Choroid plexus epithelial cell (primary cell): ENCODE measurements at places on chromosomes 2 and 18.

- peak; percentile 92 for DNase-seq
Observed at GRCh38 chr2:36277146-36277808, 78.3 kb upstream of the CRIM1 start.

DNA sequence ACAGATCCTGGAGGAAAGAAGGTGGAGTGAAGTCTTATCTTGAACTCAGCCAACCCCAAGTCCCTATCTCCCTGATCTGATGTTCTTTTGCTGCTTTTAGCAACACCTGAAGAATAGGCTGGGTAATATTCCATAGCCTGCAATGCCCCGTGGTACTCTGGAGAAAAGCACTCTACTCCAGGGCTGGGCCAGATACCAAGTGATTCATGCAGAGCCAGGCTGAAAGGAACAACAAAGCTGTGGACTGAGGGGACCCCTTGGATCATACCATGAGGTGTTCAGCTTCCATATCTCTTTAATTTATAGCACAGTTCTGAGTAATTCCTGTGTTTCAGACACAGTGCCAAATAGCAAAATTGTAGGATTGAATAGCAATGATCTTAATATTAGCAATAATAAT, 130.6 kb downstream of the NXPH2 start:
- DNase-seq, result no peak

DNA sequence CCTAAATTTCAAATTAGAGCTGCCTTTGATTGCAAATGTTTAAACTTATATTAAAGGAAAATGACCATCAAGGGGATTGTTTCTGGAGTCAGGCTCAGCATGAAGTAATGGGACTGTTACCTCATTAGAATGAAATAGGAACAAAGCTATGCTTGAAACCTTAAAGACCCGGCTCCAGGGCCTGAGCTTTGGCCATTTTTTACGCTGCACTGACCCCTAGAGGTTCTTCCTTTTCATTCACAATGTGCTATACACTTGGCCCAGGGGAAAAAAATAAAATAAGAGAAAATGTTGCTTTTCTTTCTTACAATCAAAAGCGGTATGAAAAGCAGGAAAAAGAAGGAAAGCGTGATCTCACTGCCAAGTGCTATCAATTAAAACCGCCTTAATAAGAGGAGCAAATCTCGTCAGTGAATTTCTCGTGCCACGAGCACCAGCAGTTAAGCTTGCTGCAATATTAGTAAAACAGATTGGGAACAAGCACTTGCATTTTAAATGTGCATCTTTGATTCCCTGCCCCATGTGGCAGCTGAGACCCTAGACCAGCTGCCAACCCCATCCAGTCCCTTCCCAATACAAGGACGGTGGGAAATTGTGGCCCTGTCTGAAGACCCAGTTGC, 96.6 kb downstream of the MBD2 start:
- DNase-seq, result peak; percentile 80

GRCh38 chr2:57726294-57726693, 320.3 kb upstream of the VRK2 start:
- DNase-seq, result no peak

- DNase-seq, result no peak
Observed at GRCh38 chr18:32753656-32754260, 19.1 kb downstream of the KLHL14 start.

DNA sequence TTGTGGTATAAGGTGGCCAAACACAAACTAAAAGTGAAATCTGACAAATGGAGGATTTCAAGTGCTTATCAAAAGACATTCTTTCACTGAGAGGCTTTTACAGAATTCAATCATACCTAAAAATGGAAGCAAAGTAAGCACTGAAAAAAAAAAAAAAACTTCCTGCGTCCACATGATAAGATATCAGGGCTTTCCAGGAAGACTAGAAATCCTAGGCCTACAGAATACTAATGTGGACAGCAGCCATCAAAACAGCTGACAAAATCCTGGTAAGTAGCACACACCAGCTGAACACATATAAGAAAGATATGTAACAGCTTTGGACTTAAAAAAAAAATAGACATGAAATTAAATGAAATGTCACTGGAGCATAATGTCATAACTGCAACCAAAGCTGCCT, 178.2 kb downstream of the SUCLG1 start:
- no peak for DNase-seq

DNA sequence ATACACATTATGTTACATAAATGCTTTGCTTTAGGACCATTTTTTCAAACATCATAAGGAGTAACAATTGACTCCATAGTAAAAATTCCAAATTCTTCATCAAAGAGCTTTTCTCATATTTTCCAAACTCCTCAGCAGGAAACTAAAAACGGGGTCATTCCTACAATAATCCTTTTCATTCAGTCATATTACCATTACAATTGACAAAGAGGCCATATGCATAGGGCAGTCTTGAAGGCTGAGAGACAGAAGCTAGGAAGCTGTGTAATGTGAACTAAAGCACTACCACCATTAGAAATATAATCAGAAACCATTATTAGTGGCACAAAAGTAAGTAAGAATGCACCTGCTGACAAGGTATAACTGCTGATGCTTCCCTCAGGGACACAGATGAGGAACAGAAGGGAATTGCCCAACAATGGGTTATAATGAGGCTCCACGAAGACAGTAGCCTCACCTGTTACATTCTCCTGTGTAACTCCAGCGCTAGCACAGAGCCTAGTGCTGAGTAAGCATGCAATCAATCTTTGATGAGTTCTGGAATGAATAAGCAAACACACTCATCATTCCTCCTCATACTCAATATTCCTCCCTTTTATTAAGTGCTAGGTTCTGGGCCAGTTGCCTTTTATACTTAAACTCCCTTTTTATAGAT, 942.3 kb downstream of the CPS1 start:
- no peak for DNase-seq

DNA sequence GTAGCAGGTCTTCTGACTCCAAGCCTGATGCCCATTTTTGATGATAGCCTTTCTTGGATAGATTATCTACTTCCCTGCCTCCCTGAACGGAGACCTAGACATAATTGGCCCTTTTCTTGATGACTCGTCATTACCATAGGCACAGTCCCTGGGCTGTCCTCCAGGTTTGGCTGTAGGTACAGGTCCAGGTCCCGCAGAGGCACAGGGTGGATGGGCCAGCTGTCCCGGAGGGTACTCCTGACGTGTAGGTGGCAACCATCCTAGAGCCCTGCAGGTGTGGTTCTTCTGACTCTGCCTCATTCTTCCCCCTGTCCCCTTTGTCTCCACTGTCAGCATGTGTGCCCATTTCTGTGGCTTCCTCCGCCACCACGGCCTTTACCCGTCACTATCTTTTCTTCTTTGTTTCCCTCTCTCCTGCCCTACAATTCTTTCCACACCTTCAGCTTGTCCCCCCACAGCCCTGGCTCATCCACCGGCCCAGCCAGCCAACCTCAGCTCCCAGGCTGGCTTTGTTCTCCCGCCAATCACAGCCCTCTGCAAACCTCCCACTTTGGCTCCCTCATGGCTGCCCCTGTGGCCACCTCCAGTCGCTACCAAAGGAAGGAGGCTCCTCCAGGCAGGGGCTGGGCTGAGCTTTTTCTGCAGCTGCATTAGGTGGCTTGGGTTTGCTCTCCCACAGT, 102.8 kb downstream of the SMAD7 start:
- no peak for DNase-seq

DNA sequence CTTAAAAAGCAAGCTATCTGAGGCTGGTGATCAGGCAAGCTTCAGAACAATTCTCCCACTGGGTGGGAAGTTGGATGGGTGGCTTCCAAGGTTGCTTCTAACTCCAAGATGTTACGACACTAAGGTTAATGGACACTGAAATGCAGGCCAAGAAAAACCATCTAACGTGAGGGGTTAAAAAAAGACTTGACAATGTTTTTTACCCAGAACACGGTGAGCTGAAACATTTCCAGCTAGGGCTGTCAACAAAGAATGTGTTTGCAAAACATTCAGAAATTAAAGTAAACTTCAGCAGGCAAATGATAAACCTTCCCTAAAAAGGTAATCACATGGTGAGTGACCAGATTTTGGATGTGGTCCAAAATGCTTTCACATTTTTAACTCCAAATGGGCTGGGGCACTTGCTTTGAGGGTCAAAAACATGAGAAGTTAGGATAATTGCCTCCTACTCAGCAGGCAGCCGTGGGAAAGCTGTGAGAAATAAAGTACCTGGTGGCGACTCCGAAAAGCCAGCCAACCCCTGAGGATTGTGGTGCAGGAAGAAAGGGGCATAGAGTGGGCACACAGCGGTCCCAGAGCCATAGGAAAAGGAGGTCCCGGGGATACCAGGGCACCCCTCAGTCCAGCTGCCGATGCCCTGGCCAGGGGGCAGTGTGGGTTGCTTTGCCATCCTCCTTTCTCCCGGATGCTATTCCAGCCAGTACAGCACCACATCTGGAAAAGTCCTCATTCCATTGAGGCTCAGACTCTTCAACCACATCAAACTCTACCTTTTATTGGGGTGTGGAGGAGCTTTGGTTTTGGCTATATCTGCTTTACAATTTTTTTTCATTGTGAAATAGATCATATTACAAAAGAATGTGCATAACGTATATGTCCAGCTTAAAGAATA, 90.0 kb upstream of the ATL2 start:
- peak; percentile 64 for DNase-seq

DNA sequence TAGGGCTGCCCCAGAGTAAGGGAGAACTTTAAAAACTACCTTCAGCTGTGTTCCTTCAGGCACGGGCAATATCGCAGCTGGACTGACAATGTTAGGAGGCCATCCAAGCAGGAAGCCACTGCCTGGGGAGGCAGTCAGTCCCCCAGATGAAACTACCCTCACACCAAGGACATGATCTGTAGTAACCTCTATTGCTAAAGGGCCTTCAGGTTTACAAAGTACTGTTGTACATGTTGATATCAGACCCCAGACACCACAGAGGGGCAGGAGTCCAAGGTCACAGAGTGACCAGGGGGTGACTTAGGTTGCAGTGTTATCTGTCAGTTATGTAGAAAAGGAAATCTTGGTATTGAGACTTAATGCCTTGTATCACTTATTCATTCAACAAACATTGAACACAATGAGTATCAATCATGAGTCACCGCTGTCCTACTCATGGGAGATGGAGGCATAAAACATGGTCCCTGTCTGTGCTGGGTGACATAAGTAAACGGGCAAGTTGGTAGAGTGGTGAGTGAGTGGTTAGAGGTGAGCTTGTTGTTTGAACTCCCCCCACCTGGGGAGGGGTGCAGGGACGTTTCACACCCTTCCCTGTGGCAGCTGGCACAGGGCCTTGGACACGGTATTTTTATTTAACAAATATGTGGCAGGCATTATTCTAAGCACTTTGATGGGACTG, 7.1 kb downstream of the CABLES1 start:
- DNase-seq, result no peak

GRCh38 chr2:220445429-220446105, 818.1 kb downstream of the SLC4A3 start:
- DNase-seq, result peak; percentile 51

DNA sequence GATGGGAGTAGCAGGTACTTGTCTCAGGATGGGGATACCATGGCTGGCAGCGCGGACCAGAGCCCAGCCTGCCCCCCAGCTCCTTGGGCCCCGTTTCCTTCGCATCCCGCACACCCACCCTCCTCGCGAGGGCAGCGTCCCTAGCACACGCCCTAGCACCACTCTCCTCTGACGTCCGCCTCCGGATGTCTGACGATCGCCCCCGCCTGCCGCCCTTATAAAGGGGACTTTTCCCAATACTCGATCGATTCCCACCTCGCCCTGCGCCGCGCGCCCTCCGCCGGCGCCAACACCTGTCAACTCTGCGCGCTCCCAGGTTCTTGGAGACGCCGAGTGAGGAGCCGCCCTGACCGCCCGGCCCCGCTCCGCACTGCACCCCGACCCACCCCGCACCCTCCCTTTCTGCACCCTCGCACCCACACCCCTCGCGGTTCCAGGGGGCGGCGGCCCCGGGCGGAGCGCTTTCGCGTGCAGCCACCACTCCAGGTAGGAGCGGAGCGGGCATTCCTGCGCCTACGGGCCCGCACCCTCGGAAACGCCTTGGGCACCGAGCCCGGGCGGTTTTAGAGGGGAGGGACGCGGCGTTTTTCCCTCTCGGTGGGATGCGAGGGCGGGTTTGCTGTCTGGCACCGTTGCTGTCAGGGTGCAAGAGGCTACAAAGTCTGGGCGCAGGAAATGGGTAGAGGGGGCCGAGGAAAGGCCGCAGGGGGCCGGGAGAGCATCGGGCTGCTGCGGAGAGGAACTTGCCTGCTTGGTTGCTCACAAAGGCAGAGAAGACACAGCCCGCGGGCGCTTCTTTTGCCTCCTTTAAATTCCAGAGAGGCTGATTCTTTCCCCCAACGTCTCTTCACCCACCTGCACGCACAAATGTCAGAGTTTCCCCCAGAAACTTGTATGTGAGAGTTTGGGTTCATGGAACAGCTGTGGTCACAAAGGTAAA, at the start of gene SLC5A7:
Gene SLC5A7 (plus strand): TSS at position 247 of the 940 bp plus-strand sequence. CDS start 1,632 bp downstream, outside the sequence.
- no peak for DNase-seq

GRCh38 chr2:16197504-16198147, 257.3 kb downstream of the MYCN start:
- DNase-seq, result no peak

DNA sequence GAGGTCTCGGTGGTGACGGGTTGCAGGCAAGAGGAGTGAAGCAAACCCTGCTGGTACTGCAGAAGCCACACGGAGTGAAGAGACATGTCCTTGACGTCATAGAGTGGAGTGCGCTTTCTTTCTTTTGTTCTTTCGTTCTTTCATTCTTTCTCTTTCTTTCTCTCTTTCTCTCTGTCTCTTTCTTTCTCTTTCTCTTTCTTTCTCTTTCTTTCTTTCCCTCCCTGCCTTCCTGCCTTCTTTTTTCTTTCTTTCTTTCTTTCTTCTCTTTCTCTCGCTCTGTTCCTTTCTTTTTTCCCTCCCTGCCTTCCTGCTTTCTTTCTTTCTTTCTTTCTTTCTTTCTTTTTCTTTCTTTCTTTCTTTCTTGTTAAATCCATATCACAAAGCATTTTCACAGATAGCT, 39.2 kb downstream of the LRRFIP1 start:
- no peak for DNase-seq

DNA sequence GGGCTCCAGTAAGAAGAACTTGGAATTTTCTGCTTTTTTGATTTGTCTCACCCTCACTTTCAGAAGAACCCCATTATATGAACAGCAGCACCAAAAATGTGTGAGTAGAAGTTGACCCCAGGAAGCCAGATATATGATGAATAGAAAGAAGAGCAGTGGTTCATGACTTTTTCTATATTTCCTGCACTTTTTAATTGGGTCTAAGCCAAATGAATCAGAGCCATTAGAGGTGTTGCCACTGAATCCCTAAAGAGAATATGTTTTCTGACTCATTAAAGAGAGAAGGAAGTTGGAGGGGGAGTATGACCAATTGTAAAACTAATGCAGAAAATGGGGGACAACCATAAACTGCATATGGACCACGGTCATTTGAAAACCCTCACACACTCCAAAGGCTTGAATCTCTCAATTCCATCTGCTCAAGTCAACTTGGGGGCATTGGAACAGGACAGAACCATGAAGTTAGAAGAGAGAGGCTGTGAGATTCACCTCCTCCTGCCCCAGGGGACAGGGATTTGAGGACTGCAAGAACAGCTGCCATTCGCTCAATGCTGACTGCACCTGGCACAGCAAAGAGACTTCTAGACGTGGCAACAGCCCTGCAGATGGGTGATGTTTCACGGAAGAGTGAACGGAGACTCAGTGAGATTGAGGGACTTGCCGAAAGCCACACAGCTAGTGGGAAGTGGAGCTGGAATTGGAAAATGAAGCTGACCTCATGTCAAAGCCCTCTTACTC, 3.0 kb downstream of the DAPL1 start:
- no peak for DNase-seq
